NT2/D1 (cell line): ENCODE measurements at places on chromosomes 2 and 18.

- no peak for DNase-seq
Observed at GRCh38 chr2:128797533-128797932, 478.9 kb upstream of the HS6ST1 start.

GRCh38 chr2:30408961-30409387, 38.1 kb upstream of the LCLAT1 start:
- no peak for DNase-seq

- no peak for DNase-seq
Observed at GRCh38 chr2:152559008-152559407, 158.3 kb downstream of the PRPF40A start.

DNA sequence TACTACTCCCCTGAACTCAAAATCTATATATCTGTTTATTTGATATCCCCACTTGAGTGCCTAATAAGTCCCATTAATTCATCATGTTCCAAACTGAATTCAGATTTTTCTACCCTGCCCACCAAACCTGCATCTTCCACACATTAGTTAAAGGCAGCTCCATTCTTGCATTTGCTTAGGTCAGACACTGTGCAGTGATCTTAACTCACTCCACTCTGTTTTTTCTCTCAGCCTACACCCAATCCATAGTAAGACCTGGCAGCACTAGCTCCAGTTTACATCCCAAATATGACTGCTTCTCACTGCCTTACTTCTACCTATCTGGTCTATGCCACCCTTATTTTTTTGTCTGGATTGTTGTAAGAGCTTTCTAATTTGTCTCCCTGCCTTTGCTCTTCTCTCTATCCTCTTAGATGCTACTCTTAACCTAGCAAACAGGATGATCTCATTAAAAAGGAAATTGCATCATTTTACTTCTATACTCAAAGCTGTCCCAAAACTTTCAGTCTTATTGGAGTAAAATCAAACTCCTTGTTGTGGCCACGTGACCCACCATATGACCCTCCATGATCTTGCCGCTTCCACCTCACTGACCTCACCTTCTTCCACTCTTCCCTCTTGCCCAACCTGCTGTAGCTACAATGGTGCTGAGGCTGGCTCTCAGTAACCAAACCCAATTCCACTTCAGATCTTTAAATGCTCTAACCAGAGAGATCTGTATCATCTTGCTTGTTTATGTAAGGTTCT, 274.9 kb upstream of the FANCL start:
- no peak for DNase-seq

- DNase-seq, result no peak
Observed at GRCh38 chr2:150353376-150353775, 134.1 kb downstream of the RND3 start.

DNA sequence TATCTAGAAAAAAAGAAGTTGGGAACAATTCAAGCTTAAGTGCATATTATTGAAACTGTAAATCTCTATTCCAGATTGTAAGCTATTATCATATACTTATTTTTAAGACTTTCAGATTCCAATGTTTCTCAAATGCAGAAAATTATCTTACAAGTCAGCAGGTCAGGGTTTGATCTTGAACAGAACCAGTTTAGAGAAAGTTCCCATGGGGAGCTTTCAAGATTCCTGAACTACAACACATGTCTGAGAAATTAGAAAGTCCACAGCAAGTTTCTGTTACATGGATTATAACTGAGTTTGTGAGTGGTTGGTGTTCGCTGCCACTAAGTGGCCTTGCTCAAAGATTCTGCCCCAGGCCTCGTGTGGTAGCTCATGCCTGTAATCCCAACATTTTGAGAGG, 31.6 kb upstream of the SP3 start:
- no peak for DNase-seq

DNA sequence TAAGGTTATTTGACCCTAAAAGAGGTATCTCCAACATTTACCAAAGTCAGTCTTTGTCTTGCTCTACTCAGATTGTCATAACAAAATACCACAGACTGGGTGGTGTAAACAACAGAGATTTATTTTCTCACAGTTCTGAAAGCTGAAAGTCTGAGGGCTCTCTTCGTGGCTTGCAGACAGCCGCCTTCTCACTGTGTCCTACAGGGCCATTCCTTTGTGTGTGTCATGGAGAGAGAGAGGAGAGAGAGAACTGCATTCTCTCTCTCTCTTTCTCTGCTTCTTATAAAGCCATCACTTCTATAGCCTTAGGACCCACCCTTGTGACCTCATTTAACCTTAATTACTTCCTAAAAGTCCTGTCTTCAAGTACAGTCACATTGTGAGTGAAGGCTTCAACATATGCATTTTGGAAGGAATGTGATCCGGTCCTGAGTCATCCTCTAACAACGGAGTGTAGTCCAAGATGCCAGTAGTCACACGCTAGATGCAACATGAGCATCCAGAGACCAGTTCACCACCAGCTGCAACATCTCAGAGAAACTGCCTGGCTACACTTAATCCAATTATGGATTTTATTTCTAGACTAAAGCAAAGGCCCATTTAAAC, 130.2 kb downstream of the CD226 start:
- no peak for DNase-seq

DNA sequence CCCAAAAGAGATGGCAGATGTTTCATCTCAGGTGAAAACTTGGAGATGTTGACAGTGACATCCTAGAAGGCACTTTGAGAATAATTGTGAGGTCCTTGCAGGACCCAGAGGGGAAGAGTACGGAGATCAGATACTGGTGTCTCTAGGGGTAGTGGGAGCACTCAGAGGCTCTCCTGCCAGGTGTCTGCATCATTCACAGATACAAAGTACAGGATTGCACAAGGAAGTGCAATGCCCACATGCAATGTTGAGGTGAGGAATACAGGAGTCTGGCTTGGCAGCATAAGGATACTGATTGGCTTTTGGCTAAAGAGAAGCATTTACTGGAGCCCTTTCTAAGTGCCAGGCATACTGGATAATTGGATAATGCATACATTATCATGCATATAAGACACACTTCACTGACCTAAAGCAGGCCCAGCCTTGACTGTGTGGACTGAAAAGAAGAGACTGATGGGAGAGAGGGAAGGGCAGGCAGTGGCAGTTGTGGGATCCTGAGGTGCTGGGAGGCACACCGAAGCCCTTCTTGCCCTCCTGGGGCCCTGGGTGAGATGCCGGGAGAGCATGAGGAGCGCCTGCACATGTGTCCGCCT, 31.0 kb upstream of the NCKAP5 start:
- DNase-seq, result no peak

DNA sequence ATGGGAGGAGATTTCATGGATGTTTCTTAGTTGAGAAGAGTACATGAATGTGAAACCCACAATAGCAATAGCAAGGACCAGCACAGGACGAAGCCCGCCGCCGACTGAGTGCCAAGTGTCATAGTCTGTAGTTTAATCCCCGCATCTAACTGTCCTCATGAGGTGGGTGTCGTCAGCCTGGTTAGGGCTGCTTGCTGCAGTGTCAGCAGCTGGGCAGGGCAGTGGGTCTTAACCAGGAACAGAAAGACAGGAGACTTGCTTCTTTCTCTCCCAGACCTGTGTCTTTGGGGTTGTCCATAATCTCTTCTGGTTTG, 146.6 kb downstream of the VAPA start:
- no peak for DNase-seq

DNA sequence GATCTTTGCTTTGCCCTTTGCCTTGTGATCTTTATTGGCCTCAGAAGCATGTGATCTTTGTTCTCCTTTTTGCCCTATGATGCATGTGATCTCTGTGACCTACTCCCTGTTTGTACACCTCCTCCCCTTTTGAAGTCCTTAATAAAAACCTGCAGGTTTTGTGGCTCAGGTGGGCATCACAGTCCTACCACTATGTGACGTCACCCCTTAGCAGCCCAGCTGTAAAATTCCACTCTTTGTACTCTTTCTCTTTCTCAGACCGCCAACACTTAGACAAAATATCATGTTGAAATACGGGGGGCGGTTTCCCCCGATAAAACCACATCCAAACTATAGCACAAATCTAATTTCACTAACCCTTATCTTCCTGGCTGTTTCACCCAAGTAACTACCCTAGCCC, 76.7 kb upstream of the RAPGEF4 start:
- DNase-seq, result no peak
